Stimulated activated CD4-positive, alpha-beta T cell treated with anti-CD3 and anti-CD28 coated beads, Interleukin-1b, Interleukin-23, amount 100 ng/mL, for 1 hour (primary cell): ENCODE measurements at places on chromosomes 2 and 18.

DNA sequence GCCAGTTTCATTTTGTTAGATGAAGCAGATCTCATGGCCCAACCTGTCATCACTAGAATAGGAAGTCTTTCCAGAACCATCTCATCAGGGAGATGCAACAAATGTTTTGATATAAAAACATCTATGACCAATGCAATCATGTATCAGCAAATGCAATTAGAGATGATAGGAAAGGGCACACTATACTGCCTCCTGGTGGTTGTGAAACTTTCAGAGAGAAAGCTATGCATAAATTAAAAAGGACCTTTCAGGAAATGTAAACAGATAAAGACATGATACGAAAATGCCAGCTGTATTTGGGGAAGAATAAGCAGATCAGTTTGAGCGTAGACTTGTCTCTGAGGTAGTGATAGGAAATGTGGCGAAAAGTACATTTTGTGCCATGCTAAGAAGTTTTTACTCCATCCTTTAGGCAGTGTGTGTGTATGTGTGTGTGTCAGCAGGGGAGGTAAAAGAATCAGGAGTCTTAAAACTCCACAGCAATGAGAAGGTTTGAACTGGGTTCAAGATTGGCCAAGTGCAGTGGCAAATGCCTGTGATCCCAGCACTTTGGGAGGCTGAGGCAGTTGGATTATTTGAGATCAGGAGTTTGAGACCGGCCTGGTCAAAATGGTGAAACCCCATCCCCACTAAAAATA, 479.3 kb downstream of the CPS1 start:
- DNase-seq = no peak

DNA sequence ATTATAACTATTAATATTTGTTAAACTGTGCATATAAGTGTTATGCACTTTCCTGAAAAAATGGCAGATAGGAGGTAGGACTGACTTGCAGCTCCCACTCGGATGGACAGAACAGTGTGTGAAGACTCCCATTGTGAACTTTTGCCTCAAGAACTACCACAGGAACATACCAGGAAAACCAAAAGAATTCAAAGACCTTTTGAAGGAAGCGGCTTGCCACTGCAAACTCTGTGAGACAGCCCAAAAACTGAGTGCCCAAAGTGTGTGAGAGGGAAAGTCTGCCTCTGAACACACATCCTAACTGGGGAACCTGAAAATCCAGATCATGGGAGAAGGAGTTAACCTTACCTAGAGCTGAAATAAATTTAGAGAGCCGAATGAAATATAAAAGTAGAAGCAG, 171.0 kb downstream of the ZBTB7C start:
- no peak for DNase-seq

GRCh38 chr2:213980883-213981282, 430.0 kb upstream of the VWC2L start:
- DNase-seq = no peak

DNA sequence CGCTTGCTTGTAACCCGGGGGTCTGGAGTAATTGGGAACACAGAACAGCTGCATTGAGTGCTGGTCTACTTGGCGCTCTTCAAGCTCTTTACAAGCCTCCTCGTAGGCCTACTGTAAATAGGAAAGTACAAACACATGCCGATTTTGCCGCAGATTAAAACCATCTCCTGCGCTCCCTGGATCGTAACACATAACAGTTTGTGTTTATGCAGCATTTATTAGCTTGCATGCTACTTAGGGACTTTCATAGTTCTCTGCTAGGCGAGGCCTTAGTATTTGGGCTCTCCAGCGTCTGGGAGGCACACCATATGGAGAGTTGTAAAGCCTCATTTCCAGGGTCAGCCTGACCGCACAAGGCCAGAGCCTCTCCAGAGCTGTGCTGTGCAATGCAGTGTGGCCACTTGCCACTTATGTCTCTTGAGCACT, 84.0 kb upstream of the HAAO start:
- no peak for DNase-seq
